A549 treated with AZD2906 at 1 μM for 4 hours (cell line): ENCODE measurements at places on chromosomes 11 and 22. TPM values are rescaled to one million over a fixed set of nuclear protein-coding genes. Genes with fewer than 3 reads are reported as not detected.

Gene OVOL1
- total RNA-seq: 0.04 to 0.15 TPM (median 0.10 TPM) in 5 replicates

Gene YPEL4
- total RNA-seq: 0.14 to 0.36 TPM (median 0.25 TPM) in 4 of 5 replicates, not detected in the other

Gene FAR1
- total RNA-seq: 43.3 to 70.7 TPM (median 58.0 TPM) in 5 replicates

Gene B4GAT1
- 13.5 to 17.7 TPM (median 17.4 TPM) in 5 replicates for total RNA-seq

Gene LIF
- total RNA-seq: 21.0 to 32.4 TPM (median 28.2 TPM) in 5 replicates
